ENCODE measurements at places on chromosomes 2 and 18. TPM values are rescaled to one million over a fixed set of nuclear protein-coding genes. Genes with fewer than 3 reads are reported as not detected.
A peak's percentile ranks its signal among the peaks of the same experiment; 100 is the strongest.

DNA sequence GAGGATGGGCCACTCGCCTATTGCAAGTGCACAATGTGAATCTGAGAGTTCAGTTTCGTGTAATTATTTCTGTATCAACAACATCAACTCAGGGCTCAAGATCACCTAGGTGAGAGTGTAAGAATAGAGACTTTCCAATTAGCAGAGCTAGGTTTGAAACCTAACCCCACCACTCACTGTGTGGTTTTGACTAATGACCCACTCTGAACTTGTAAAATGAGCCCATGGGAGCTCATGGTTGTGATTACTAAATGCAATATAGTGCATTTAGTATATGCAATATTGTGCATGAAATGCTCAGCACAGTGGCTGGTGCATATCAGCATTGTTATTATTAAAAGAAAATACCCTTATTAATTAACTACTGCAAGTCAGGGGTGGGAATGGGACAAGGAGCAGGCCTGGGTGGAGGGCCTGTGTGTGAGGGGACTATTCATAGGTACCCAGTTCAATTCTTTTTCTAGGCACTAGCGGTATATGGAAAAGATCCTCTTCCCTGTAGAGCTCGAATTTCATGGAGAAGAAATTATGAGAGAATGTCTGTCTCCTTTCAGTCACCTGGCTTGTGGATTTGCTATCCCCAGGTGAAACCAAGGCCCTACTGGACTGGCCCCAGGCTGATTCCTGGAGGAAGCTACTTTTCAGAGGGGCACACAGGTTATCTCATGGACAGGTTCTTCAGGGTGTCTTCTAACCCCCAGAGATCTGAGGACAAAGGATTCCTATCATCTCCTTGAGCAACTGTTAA is 169.5 kb downstream of the GFPT1 start:
- no peak for DNase-seq

DNA sequence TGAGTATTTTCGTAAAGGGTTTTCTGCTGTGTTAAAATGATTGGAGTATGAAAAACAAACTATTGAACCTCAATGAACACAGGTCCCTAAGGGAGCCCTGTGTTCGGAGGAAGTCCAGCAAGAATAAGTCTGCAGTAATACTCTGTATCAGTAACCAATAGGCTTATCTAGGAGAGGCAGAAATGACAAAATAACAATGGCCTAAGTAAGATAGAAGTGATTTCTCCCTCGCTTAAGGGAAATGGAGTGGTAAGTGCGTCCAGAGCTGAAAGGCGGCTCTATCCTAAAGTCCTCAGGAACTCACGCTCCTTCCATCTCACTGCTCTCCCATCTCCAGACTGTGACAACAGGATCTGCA is 29.3 kb upstream of the MFSD6 start:
- DNase-seq, result no peak

DNA sequence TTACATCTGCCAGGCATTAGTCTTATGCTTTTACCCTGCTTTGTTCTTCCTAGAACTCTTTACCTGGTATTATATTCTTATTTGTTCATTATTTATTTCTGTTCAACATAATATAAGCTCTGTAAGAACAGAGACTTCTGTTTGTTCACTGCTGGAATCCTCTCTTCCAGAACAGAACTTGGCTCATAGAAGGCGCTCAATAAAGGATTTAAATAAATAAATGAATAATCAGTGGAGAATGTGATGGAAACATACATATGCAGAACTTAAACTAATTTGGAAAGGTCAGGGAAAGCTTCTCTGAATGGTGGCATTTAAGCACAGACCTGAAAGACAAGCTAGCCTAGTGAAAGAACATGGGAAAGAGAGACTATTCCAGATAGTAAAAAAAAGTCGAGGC is 24.3 kb downstream of the NCKAP1 start:
- no peak for DNase-seq

DNA sequence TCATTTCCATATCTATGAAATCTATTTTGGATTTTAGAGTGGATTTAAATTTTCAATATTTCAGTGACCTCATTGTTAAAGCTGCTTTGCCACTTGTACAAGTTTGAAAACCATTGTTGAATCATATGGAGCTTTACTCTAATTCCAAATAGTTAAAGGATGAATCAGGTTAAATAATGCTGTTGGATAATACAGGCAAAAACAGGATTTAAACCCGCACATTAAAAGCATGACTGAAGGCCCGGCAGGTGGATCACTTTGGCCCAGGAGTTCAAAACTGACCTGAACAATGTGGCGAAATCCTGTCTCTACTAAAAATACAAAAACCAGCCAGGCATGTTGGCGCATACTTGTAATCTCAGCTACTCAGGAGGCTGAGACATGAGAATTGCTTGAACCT is 68.3 kb downstream of the RIF1 start:
- DNase-seq, result no peak

- no peak for DNase-seq
Observed at GRCh38 chr2:204268458-204268857, 276.8 kb upstream of the PARD3B start.

GRCh38 chr2:157839162-157839801 is 36.8 kb downstream of the ACVR1 start:
- DNase-seq, result no peak

GRCh38 chr2:3299130-3299529 is 78.5 kb downstream of the EIPR1 start:
- no peak for DNase-seq

DNA sequence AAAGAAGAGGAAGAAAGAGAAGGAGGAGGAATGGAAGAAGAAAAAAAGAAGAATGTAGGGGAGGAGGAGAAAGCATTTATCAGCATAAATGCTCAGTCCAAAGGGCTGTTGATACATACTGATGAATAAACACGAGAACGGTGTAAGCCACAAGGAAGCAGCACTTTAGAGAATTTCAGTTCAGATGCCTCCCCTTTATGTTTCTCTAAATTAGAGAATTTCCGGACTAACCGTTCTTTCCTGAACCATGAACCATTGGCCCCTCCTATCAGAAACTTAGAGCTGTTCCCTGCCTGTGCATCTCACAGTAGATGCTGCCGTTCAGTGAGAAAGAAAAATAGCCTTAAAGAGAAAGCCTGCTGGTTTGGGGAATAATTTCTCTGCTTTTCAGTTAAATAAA is 49.2 kb upstream of the TUBA3D start:
- DNase-seq, result no peak

GRCh38 chr2:175309799-175310198 is 128.3 kb upstream of the ATP5MC3 start:
- DNase-seq, result no peak

GRCh38 chr2:128644718-128645256 is 326.1 kb upstream of the HS6ST1 start:
- DNase-seq, result peak; percentile 8

GRCh38 chr2:169712791-169713227 is 18.5 kb downstream of the PHOSPHO2 start:
- DNase-seq, result no peak

GRCh38 chr2:156803243-156803642 is 367.1 kb downstream of the GPD2 start:
- DNase-seq, result peak; percentile 28

DNA sequence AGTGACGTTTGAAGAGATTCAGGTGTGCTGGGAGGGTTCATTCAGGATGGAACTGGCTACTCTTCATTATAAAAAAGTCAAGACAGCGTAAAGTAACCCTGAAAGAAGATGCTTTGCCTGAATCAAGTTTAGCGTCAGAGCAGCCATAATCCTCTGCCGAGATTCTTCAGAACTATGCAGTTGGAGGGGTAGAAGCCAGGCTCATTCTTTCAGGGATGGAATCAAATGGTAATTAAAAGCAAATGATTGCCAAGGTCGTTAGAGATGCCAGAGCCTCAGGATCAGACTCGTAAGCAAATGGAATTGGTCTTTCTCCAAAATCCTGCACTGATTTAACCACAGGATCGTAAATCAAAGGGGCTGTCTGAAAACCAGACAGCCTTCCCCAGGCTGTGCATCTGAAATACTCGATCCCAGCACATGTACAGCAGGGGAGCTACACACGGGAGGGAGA is 21.9 kb downstream of the APCDD1 start:
- no peak for DNase-seq

GRCh38 chr2:32860385-32860784 is 86.4 kb upstream of the LTBP1 start:
- DNase-seq, result no peak

DNA sequence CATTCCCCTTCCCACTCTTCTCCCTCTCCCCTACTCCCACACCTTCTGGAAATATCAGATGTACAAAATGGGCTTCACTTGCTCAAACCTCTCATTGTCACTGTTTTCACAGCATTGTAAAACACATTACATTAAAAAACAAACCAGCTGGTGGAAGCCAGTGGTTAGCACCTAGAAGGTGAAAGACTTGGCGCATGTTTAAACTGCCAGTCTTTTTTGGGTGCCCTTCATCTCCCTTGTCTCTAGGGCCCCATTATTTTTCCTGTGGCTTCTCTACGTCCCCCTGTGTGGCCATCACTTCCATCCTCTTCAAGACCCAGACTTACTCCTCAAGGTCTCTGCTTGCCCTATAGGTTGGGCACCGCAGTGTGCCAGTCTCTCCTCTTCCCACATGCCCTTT is 34.9 kb downstream of the MGAT5 start:
- DNase-seq, result no peak

DNA sequence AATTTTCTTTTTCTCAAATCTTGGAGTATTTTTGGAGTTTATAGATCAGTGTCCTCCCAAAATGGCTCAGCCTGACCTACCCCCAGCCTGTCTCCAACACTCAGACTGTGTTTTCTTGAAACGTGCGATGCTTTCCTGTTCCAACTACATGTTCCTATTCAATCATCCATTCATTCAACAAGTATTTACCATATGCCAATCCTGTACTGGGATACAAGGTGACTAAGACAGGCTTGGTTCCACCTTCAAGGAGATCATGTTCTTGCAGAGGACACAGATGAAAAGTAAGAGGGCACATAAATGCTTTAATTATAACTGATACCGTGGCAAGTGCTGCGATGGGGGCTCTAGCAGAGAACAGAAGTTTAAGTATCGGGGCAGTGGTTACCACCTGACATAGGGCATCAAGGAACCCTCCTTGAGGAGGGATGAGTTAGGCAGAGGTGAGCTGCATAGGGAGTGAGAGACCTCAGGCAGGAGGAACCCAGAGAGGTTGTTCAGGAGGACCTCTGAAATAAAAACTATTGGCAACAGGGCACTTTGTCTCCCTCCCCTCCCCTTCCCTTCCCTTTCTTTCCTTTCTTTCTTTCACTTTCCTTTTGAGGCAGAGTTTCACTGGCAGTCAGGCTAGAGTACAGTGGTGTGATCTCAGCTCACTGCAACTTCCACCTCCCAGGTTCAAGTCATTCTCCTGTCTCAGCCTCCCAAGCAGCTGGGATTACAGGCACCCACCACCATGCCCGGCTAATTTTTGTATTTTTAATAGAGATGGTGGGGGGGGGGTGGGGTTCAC is 469.0 kb downstream of the EPHA4 start:
- no peak for DNase-seq

DNA sequence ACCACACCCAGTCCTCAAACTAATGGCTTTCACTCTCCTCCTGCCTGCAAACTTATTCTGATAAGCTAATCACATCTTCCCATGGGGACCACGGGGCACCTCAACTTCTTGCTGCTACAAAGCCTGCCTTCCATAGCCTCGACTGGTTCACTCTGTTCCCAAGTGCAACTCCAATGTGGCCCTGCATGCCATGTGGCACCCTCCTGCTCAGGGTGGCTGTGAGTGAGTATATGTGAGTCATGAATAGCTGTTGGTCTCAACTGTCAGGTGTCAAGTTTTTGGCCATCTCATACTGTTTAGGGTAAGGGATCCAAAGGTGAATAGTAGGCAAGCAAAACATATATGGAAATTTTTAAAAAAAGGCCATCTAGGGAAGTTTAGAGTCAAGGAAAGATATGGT is 276.1 kb upstream of the DCC start:
- DNase-seq, result no peak

DNA sequence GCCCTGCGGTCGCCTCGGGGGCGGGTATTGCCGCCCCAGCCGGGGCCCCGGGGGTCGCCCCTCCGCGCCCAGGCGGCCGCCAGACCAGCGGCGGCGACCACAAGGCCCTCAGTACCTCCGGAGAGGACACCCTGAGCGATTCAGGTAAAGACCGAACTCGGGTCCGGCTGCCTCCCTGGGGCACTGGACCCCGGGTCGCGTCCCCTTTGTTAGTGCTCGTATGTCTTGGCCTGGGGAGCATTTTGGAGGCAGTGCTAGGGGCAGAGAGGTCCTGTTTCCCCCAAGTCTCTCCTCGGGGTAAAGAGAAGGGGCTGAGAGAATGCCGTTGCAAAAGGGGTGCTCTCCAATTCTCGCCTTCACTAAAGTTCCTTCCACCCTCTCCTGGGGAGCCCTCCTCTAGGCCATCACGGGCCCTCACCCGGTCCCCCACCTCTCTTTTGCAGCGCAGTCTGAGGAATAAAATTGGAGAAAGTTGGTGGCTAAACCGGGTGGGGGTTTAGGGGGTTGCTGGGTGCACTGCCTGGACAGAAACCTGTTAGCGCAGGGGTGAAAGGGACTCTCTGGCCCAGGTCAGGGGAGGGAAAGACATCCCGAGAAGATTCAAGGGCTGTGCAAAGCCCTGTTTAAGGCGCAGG is 2.5 kb downstream of the MYCN start:
- no peak for DNase-seq

DNA sequence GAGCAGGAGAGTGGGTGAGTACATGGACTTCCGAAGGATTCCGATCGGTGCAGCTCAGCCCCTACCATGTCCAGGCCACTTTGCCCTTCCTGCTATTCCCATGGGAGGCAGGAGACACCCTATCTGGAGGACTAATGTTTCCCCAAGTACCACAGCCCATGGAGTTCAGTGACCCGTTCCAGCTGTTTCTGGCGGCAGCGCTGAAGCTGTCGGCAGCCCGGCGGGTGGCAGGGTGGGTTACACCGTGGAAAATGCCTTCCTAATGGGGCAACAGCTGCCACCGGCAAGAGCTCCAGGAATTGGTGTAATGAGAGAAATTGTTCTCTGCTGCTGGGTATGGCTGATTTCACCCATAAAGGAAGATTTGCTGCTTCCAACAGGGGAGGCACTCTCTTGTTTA is 98.3 kb downstream of the MYCN start:
- DNase-seq, result no peak

GRCh38 chr2:45275242-45275805 is 266.1 kb upstream of the SIX2 start:
- no peak for DNase-seq

DNA sequence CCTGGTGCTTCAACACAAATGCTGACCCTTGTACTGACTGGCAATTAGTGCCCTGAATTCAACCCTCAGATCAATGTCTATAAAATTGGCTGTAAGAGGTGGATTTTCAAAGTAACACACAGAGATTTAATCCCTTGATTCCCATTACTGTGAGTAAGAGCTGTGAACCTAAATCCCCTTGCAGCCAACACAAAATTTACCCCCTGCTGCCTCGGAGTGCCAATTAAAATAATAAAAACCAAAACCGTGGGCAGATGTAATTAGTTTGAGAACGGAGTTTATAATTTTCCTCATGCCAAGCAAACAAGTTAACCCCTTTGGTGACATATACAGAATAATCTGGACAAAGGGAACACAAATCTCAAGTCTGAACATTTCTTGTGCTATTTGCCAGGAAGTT is 55.8 kb upstream of the REV1 start:
- DNase-seq, result no peak

The DQX1 gene
- total RNA-seq, result 0.24 TPM

The TRIB2 gene
- total RNA-seq, result 63.4 TPM

The ING5 gene
- 30.7 TPM for total RNA-seq

The RAMP1 gene
- total RNA-seq, result 109 TPM

The L3MBTL4 gene
- 4.2 TPM for total RNA-seq

The SNTG2 gene
- total RNA-seq, result 7.0 TPM

The KCNJ3 gene
- 5.1 TPM for total RNA-seq

The SERPINB4 gene
- not detected for total RNA-seq

The NTSR2 gene
- total RNA-seq, result not detected

The LYG2 gene
- not detected for total RNA-seq

The FLACC1 gene
- 6.7 TPM for total RNA-seq
